Stimulated activated CD8-positive, alpha-beta memory T cell treated with anti-CD3 and anti-CD28 coated beads, Interleukin-7, amount 100 ng/mL, for 1 hour (primary cell): ENCODE measurements at places on chromosomes 3 and 15.

DNA sequence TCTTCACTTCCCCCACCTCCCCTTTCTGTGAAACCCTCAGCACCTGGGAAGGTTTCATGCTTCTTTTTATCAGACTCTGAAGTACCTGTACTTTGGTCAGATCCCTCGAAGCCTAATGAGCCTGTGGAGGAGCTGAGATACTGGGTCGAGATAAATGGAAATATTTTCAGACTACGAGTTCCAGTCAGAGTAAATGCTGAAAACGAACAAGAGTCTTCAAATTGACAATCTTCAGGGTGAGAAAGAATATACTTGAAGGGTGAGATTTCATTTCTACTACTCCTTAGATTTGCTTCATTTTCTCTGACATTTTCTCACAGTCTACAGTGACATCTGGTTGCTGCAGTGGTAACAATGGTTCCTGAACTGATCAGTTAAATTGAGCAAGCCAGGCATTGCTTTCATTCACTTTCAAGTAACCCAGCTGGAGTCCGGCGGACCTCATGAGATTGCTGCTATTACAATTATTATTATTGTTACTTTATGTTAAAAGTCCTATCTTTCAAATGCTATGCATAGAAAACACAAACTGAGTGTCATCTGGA, 337.2 kb downstream of the VGLL3 start:
- DNase-seq: no peak

DNA sequence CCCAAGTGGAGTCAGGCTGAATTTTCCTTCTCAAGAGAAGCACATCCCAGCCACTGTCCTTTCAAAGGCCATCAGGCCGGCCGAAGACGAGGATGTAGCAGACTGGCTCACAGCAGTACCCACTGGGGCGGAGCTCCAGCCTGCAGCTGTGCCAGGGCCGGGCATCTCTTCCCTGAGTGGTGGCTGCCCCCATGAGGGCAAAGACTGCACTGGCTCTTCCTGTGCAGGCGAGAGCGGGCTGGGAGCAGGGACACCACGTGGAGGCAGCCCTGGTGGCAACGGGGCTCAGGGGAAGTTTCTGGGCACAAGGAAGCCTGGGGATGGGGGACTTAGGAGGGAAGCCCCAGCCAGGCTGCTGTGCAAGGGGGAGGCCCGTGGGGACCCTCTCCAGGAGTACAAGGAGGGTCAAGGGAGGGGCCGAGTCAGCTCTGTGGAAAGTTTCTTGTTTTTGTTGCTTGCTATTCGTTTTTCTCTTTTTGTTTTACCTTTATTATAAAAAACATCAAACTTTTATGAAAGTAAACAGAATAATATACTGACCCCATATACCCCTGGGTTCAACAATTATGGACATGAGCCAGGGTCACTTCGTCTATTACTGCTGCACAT, 66.1 kb downstream of the RPN1 start:
- DNase-seq: no peak

DNA sequence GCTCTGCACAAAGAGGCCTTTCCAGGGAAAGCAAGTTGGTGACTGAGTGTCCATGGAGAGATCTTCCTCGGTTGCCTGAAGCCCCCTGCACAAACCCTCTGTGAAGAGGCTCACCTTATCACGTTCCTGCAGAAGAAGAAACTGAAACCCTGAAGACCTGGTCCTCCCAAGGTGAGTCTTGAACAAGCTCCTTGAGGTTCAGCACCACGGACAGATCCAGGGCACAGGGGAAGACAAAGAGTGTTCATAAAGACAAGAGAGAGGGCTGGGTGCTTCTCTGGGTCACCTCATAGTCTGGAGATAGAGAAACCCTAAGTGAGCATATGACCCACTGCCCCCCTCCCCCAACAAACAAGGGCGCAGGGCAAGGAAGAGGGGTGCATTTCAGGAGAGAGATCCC, 21.7 kb upstream of the TBC1D21 start:
- peak; percentile 5 for DNase-seq

GRCh38 chr3:111073218-111073617, 1.6 kb downstream of the NECTIN3 start:
- no peak for DNase-seq

DNA sequence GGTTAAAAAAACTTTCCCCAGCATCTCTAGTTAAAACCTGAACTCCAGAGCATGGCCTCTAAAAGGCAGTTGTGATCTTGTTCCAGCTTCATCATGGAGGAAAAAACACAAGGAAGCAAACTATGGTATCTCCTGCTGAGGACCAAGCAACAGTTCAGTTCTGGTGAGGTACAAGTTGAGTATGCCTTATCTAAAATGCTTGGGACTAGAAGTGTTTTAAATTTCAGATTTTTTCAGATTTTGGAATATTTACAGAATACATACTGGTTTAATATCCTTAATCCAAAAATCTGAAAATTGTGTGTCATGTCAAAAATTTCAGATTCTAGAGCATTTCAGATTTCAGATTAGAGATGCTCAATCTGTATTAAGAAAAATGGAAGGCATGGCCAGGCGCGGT, 9.7 kb downstream of the DBR1 start:
- DNase-seq: no peak

GRCh38 chr3:52293491-52294319, 6.1 kb downstream of the GLYCTK start:
- DNase-seq: no peak
